ENCODE measurements at places on chromosomes 3 and 15.

- DNase-seq, result no peak
These were observed 37.1 kb upstream of the CLK3 start for GRCh38 chr15:74578496-74578994.

- no peak for DNase-seq
These were observed 136.0 kb upstream of the RAP2B start for GRCh38 chr3:153026026-153026425.

- DNase-seq, result no peak
These were observed 9.0 kb upstream of the GNB4 start for GRCh38 chr3:179460260-179460659.

GRCh38 chr3:172189987-172190603 is 150.7 kb downstream of the FNDC3B start:
- DNase-seq, result no peak

Measured in activated CD8-positive, alpha-beta memory T cell treated with anti-CD3 and anti-CD28 coated beads for 1 hour (primary cell).